ENCODE measurements at places on chromosomes 3 and 15.

DNA sequence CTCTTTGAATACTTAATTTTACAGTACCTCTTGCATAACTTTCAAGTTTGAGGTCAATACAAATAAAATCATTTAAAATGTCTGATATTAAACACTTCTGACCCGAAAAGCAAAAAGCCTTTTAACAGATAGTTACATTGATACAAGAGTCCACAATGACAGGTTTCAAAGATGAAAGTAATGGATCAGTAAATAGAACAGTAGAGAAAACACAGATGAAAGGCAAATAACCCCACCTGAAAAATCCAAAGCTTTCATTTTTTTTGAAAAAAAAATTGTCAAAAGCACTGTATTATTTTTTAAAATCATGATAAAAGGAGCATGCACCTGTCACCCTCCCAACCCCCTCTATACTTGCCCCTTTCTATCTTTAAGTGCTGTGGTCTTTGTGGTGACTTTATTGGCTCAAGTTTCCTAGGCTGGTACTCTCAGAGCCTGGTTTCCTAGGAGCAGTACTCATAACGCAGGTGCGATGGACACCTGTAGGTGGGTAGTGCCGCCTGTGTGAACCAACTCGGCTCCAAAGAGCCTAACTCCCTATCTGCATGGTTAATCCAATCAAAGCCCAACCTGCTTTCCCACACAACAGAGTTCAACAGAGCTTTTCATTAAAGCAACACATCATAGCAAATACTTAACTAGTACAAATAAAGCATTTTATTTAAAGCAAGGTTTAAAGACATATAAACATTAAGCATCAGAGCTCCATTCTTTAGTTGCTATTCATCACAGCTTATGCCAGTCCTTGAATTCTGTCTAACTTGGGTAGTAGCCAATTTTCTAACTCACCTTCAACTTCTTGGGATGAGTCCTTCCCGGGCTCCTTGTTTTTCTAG lies 32.2 kb downstream of the LIPC start:
- DNase-seq, result no peak

GRCh38 chr15:41502795-41503668 lies 9.4 kb downstream of the ITPKA start:
- DNase-seq, result no peak

- no peak for DNase-seq
These were observed 58.9 kb downstream of the SFMBT1 start for GRCh38 chr3:52986938-52987337.

- no peak for DNase-seq
These were observed 6.3 kb downstream of the PLCD1 start for GRCh38 chr3:38022896-38023709.

DNA sequence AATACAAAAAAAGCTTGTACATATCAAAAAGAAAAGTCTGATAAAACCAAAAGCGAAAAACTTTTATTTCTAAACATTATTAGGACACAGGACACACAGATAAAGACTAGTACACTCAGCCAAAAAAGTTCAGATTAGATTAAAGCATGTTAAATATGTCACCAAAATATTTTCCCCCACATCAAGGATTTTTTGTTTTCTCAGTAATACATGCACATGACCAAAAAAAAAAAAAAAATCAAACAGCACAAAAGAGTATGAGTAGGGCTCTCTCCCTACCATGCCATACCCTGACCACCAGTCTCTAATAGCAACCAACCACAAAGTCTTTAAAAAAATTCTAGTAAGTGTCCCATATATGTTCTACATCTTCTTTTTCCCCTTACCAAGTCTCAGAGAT lies 77.4 kb downstream of the LRRFIP2 start:
- no peak for DNase-seq

GRCh38 chr3:160183345-160184076 lies 41.7 kb upstream of the C3orf80 start:
- no peak for DNase-seq

DNA sequence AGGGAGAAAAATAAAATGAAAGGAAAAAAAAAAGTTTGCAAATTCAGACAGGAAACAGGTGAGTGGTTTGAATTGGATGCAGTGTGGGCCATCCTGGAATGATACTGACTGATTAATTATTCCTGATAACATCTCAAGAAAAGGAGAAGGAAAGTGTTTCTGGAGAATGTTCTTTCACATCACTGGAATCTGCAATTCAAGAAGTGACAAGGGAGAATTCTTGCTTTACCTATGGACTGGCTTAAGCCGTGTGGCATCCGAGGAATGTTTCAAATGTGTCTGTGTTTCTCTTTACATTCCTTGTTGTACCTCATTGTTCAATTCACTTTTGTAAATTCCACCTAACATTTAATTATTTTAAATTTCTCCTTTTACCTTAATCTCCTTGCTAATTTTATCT lies 465.0 kb downstream of the EPHB1 start:
- no peak for DNase-seq

GRCh38 chr3:172120912-172121311 lies 81.5 kb downstream of the FNDC3B start:
- DNase-seq, result no peak

Measured in T-helper 9 cell (primary cell).